Kidney (tissue), 22 donors: ENCODE measurements at places on chromosomes 7 and 10.

DNA sequence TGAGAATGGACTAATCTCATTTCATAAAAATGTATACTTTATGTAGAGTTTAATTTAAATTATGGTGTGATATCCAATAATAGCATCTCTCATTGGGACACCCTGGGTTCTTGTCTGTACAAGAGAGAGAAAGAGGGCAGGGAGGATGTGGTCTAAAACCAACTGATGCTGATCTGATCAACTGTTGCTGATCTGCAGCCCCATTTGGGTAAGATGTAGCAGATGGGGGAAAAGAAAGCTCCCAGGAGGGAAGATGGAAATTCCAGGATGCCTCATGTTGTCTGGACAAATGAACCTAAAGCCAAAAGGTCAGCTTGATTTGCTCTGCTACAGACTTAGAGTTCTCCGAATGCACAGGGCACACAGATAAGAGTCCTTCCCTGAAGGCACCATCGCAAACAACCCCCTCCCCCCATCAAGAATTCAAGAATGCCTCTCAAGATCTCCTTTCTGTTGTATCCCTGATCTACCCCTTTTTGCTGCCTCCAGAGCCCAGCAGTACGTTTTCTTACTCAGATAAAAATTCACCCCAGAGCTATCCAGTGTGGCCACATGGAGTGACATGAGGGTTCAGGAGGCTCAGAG lies 171.4 kb upstream of the INHBA start:
- DNase-seq = no peak

DNA sequence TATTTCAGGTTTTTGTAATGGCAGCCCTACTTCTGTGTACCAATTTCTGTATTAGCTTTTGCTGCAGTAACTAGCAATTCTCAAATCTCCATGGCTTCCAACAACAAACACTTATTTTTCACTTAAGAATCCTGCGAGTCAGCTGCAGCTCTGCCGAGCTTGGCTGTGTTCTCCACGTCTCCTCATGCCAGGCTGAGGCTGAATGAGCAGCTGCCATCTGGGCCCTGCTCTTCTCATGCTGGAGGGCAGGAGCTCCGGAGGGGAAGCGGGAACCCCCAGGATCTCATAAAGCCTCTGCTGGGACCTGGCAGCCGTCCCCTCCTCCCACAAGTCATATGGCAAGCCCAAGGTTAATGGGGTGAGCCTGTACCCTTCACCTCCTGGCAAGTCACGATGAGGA lies 591.1 kb downstream of the SDK1 start:
- no peak for DNase-seq

- DNase-seq = no peak
These were observed 33.3 kb downstream of the CC2D2B start for GRCh38 chr10:95941115-95941514.

DNA sequence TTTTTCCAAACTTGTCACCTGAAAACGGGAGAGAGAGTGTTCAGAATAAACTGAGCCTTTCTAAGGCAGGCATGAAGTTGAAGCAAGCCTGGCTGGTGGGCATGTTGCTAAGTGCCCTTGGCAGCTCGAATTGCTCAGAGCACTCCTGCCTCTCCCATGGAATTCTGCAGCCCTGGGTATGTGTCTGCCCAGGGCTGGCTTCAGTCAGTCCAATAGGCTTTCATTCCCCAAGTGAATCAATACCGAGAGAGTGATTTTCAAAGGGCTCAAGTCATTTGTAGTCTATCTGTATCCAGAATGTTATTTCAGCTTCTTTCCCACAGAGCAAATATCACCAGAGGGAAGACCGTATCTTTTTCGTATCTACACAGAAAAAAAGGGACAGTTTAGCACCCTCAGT lies 415.5 kb upstream of the COBL start:
- DNase-seq = no peak

- no peak for DNase-seq
These were observed 24.8 kb downstream of the TLX1 start for GRCh38 chr10:101155896-101156295.

GRCh38 chr7:106485031-106485551 lies 175.9 kb downstream of the CCDC71L start:
- no peak for DNase-seq

- no peak for DNase-seq
These were observed 29.8 kb downstream of the C10orf67 start for GRCh38 chr10:23314835-23315239.

- DNase-seq = no peak
These were observed 884.9 kb upstream of the ZNF722 start for GRCh38 chr7:63113713-63114285.

- no peak for DNase-seq
These were observed 77.7 kb upstream of the GLI3 start for GRCh38 chr7:42314696-42315095.

GRCh38 chr7:8192897-8193296 lies 69.1 kb downstream of the ICA1 start:
- no peak for DNase-seq

GRCh38 chr7:70706204-70706603 lies 425.7 kb upstream of the GALNT17 start:
- DNase-seq = no peak

DNA sequence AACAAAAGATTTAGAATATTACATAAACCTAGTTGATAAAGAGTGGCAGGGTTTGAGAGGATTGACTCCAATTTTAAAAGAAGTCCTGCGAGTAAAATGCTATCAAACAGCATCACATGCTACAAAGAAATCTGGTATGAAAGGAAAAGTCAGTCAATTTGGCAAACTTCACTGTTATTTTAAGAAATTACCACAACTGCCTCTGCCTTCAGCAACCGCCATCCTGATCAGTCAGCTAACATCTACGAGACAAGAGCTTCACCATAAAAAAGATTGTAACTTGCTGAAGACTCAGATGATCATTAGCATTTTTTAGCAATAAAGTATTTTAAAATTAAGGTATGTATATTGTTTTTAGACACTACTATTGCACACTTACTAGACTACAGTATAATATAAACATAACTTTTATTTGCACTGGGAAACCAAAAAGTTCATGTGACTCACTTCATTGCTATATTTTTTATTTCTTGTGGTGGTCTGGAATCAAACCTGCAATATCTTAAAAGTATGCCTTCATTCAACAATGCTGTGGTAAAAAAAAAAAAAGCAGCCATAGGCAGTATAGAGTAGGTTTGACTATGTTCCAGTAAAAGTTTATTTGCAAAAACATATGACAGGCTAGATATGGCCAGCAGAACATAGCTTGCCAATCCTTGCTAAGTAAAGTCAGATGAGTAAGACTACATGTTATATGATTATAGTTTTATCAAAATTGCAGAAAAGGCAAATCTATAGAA lies 74.4 kb downstream of the GLCCI1 start:
- DNase-seq = no peak

DNA sequence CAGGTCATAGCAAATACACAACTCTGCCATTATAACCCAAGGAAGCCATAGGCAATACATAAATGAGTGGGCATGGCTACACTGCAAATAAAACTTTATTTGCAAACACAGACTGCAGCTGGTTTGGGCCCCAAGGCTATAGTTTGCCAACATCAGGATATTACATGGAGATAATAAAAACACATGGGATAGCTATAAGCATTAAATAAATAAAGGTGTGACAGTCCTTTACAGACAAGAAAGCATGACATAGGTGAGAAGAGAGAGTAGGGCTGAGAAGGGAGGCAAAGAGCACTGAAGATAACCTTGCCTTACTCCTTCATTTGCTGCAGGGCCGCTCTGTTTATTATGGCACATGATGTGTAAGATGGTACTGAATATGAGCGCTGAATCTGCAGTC lies 135.1 kb upstream of the GHITM start:
- DNase-seq = no peak

DNA sequence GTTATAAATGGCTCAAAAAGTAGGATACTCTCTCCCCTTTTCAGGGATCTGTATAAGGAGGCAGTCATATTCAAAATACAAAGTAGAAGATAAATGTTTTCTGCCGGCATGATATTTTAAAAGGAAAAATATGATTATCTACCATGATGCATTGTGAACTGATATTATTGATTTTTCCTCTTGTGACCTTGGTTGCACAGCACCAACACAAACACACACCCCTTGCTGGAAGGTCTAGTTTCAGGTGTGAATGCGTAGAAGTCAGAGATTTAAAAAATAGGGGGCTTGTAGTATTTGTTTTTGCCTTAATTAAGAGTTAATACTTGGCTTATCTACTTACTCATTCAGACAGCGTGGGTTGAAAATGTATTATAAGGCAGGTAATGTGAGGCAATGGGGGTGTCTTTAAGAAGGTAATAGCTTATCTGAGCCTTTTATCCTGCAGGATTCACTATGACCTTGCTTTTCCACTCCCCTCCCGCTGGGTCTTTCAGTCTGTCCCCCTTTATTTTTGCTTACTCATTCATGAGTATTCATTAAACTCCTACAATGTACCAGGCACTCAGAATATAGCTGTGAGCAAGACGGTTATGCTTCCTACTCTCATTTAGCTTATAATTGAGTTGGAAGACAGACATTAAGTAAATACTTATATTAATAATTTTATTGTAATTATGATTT lies 390.6 kb downstream of the SDK1 start:
- DNase-seq = no peak

GRCh38 chr7:141442781-141443180 lies 108.4 kb upstream of the AGK start:
- DNase-seq = no peak

GRCh38 chr7:9891056-9891455 lies 1082.6 kb upstream of the PHF14 start:
- no peak for DNase-seq

- DNase-seq = no peak
These were observed 37.3 kb downstream of the INPP5A start for GRCh38 chr10:132574783-132575319.

GRCh38 chr10:79559726-79560125 lies 481 bp downstream of the SFTPA2 start:
- DNase-seq = no peak

GRCh38 chr7:22932896-22933295 lies 81.0 kb downstream of the HYCC1 start:
- DNase-seq = no peak

DNA sequence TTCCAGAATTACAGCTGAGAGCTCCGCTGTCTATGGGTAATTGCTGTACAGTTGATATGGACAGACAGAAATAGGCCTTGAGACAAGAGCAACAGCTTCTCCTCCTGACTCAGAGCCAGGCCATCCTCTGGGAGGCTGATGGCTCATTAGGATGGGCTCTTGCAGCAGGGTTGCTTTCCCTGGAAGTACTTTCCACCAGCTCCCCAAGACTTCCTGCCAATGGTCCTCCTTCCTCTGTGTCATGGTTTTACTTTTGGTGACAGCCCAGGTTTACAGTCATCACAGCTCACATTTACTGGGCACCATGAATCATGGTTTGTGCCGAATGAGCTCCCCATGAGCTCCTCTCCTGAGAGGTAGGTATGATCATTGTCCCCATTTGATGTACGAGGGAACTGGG lies 131.8 kb downstream of the HECW1 start:
- no peak for DNase-seq

DNA sequence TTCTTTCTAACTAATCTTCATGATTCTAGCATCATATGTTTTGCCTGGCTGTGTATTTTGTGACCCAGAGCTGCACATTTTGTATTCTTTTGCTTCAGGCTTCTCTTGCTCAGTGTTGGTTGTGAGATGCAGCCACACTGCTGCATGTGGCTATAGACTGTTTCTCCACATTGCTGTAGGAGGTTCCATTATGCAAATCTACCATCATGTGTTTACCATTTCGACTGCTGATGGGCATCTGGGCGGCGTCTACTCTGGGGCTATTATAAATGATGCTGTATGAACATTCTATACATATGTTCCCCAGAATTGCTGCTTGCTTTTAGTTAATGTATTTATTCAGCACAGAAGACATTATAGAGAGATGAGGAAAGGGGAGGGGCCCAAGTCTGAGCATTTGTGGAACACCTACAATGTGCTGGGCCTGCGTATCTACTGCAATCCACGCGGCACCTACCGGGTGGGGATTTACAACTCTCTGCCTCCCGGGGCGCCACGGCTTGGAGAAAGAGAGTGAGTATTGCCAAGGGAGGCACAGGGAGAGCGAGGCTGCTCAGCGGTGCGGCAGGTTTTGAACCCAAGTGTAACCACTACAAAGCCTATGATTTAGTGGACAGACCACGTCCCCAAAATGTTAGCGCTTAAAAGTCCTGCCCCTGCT lies 172.5 kb downstream of the PRKAG2 start:
- no peak for DNase-seq

- DNase-seq = no peak
These were observed 15.8 kb downstream of the SFXN4 start for GRCh38 chr10:119149729-119150128.

DNA sequence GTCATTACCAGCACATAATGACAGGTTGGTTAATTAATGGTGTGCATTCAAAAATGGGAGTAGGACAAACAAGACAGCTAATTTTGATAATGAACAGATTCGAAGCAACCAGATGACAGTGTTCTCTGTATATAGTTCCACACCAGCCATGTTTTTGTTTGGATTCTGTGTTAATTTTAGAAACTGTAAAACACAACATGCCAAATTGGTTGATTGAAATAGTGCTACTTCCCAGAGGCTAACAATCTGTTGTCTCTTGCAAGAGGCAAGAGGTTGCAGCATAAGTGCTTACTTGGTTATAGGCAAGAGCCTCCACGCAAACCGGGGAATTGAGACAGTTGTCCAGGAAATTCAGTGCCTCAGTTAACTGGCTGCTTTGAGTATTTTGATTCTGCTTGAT lies 170.2 kb upstream of the HABP2 start:
- DNase-seq = no peak

DNA sequence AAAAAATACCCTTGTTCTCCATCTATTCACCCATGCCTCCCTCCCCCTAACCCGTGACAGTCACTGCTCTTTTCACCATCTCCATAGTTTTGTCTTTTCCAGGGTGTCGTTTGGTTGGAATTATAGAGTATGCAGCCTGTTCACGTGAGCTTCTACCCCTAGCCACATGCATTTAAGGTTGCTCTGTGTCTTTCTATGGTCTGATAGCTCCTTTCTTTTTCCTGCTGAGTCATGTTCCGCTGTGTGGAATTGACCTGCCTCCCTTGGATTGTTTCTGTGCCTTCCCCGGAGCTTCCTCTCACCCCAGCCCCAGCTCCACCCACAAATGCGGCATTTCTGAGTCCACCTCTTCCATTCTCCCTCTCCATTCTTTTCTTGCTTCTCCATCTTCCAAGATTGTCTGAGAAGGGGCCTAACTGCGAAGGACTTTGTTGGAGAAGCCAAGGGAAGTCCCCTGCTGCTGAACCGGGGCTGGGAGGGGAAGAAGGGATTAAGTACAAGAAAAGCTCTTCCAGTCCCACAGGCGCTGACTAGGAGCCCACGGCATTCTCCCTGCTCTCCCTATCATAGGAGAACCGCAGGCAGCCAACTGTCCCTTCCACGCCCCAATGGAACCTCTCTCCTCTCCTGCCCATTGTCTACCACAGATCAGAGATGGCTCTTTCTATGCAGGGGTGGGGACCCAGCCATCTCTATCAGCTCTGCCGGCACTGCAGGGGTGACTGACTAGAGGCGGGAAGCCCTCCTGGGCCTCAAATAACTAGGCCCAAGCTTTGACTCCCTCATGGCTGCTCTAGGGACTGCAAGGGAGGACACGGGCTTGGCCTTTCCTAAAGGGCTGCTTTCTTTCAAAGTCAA lies 87.5 kb upstream of the ANLN start:
- DNase-seq = no peak

- DNase-seq = no peak
These were observed 998.7 kb downstream of the LRMDA start for GRCh38 chr10:76430061-76430645.
